Activated CD8-positive, alpha-beta memory T cell treated with anti-CD3 and anti-CD28 coated beads for 1 hour (primary cell): ENCODE measurements at places on chromosomes 2 and 18.

GRCh38 chr2:9693196-9693491 is 62.3 kb upstream of the YWHAQ start:
- no peak for DNase-seq

GRCh38 chr18:63534615-63535014 is 7.6 kb upstream of the SERPINB12 start:
- no peak for DNase-seq

- no peak for DNase-seq
These were observed 25.3 kb downstream of the ODC1 start for GRCh38 chr2:10422732-10423399.

GRCh38 chr18:69845593-69846506 is 101.8 kb downstream of the CD226 start:
- DNase-seq = no peak

- DNase-seq = no peak
These were observed 48.5 kb upstream of the PGAP1 start for GRCh38 chr2:196974970-196975369.

DNA sequence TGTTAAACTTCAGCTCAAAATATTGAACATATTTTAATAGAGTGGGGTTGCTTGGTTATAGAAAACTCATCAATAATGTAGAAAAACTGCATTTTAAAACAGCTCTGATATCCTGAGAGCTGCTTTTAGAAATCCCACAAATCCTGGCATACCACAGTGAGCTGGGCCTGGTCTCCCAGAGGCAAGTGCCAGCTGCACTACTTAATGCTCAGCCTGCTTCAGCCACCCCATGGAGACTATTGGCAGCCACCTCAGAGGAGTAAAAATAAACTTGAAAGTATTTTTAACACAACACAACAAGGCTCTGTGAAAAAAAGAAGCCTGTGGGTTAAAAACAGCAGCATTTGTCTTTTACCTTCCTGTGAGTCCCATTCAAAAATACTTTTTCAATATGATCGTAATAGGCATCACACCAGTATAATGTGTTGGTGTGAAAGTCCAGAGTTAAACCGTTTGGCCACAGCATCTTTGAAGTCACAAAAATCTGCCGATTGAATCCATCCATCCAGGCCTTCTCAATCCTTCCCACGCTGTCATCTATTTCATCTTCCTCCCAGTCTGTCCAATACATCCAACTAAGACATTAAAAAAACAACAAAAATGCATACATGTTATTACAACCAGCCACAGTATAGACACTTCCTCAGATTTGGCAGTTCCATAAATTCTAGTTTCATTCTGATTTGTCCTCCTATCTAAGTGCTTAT is 1115.3 kb downstream of the LRP1B start:
- no peak for DNase-seq

DNA sequence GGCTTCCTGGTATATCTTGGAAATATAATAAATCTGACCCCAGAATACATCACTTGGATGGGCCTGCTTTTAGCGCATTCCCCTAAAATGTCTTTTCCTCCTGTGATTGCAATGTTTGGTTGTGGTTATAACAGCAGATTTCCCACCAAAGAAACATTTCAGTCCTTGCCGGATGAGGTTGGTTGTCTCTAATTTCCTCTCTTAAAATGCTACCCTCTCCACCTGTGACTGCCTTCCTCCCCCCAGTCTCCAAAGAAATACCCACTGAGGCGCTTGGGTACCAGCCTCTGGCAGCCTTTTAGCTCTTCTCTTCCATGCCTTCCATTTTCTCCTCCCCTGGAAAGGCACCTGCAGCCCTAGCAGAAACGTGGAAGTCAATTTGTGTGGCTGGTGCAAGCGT is 102.1 kb upstream of the SIX3 start:
- no peak for DNase-seq

GRCh38 chr2:219864154-219864553 is 236.7 kb downstream of the SLC4A3 start:
- DNase-seq = no peak

DNA sequence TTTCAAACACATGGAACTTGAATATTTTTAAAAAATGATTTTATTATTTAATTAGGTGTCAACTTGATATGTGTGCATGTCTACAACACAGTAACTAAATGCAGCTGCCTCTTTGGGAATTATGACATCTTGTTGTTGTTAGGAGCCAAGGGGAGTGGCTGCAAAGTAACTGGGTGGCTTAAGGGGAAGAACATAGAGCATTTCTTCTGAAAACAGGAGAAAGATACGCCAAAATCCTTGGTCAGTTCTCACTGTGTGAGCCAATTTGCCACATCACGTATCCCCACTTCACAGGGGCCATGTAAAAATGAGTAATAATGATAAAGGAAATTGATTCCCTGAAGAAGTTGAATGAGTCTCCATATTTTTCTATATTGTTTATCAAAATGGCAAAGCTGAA is 309.8 kb upstream of the COL3A1 start:
- DNase-seq = no peak

GRCh38 chr2:441258-442022 is 153.5 kb upstream of the ALKAL2 start:
- no peak for DNase-seq

DNA sequence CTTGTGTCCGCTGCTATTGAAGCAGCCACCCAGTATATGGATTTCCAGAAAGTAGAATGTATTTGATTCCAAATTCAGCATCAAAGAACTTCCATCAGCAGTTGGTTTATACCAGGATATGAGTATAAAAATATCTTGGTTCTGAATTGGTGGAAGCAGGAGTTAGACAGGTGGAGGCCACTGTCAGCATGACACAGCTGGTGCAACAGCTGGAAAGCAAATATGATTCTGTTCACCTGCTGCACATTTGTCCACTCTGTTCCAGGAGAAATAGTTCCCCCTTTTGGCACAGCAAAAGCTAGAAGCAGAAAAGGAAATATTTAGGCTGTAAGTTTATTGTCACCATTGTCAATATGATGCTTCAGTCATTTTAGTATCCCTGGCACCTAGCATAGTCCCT is 41.2 kb downstream of the KIAA2012 start:
- DNase-seq = no peak

GRCh38 chr18:61736133-61736532 is 156.7 kb downstream of the RNF152 start:
- no peak for DNase-seq

DNA sequence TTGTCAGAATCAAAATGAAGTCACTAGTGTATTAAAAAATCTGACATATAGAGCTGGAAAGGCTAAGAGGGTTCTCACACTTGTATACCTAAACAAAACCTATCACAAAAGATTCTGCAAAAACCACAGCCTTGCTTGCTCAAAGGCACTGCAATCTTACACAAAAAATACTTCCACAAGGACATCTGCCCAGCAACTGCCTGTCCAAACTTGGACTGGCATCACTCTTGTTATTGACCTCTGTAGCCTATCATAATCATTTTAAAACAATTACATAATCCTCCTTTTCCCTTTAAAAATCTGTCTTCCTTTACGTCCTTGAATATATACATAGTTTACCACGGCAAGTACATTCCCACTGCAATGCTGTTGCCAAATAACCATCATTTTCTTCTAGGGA is 19.9 kb downstream of the CHMP3 start:
- no peak for DNase-seq

DNA sequence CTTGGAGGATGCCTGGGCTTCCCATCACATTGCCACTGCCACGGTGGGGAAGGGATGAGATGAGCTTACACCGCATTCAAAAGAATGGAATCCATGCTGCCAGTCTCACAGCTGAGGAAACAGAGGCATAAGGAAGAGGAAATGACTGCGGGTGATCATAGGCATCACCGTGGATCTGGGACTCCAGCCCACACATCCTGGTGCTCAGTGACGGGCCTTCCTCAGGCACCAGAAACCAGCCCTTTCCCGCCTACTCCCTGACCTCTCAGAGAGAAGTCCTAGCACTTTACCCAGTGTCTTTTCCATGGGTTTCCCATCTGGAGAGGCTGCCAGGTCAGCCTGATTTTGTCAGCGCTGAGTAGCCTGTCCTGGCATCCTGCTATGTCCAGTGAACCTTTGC is 5.3 kb upstream of the PLB1 start:
- DNase-seq = no peak

GRCh38 chr2:146659976-146660375 is 1184.9 kb upstream of the ACVR2A start:
- no peak for DNase-seq

DNA sequence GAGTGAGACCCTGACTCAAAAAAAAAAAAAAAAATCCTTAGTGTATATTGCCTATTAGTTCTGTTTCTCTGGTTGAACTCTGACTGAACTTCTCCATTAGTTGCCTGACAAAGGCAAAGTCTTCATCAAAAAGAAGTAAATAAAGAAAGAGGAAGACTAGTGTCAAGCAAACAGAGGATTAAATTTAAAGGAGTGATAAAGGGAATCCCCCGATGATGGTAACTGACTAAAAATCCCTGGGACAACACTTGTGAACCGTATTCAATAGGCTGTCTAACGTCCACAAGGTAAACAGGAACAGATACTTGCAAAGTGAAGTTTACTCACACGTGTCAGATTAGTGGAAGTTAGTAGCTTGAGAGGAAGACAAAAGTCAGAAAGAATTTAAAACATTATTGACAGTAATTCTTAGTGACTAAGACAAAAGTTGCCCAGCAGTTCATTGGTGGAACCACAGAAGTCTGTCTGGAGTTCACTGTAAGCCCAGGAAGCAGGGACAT is 26.2 kb upstream of the SPOPL start:
- no peak for DNase-seq

DNA sequence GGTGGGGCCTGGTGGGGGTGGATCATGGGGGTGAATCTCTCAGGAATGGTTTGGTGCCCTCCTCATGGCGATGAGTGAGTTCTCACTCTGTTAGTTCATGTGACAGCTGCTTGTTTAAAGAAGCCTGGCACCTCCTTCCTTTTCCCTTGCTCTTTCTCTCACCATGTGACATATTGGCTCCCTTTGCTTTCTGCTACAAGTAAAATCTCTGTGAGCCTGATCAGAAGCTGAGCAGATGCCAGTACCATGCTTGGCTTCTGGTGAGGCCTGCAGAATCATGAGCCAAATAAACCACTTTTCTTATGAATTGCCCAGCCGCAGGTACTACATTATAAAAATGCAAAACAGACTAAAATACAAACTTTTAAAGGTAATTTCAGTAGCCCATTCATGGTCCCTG is 73.4 kb upstream of the TEX51 start:
- DNase-seq = no peak

GRCh38 chr2:145812165-145812554 is 1292.2 kb upstream of the ZEB2 start:
- no peak for DNase-seq

- no peak for DNase-seq
These were observed 5.8 kb downstream of the FZD7 start for GRCh38 chr2:202039278-202040078.

DNA sequence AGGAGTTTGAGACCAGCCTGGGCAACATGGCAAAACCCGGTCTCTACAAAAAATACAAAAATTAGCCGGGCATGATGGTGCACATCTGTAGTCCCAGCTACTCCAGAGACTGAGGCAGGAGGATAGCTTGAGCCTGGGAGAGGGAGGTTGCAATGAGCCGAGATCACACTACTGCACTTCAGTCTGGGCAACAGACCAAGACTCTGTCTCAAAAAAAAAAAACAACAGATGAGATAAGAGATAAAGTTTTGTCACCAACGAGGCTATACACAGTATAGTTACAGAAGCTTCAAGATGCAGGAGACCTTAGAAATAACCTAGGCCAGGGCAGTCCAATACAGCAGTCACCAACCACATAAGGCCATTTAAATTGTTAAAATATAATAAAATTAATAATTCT is 9.4 kb downstream of the FAM124B start:
- no peak for DNase-seq

- DNase-seq = no peak
These were observed 21.2 kb downstream of the CFAP221 start for GRCh38 chr2:119565481-119565880.

DNA sequence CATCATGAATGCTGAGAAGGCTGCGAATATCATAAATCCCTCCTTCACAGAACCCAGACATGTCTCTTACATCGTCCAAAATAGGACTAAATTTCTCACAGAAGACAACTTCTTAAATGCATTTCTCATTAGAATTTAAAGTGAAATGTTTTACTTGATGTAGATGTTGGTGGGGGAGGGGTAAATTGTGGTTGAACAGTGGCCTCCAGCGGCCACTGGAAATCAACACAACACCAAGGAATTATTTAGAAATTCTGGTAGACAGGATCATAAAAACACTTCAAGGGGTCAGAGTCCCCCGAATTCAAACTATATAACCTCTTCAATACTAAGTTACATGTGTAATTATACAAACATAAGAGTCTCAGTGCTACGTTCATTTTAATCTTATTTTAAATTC is 135.9 kb downstream of the ABCA12 start:
- DNase-seq = no peak

- DNase-seq = no peak
These were observed 70.3 kb downstream of the WDR7 start for GRCh38 chr18:56721491-56721890.

GRCh38 chr18:63216516-63217311 is 102.9 kb downstream of the BCL2 start:
- no peak for DNase-seq

- DNase-seq = no peak
These were observed 108.3 kb downstream of the MGAT5 start for GRCh38 chr2:134362152-134362668.

DNA sequence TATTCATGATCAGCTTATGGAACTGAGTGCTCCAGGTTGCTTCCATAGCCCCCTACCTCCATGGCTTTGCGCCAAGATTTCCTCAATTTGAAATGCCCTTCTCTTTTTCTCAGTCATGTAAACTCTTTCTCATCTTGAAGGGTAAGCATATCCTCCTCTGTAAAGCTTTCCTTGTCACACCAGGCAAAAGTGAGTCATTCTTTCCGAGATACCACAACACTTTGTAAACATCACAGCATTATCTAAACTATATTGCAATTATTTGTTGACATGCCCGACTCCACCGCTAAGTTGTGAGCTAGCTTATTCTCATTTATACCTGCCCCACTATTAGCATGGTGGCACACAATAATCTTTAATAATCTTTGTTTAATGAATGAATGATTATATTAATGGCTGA is 419.5 kb upstream of the CHST9 start:
- DNase-seq = no peak

- DNase-seq = no peak
These were observed 42.4 kb downstream of the ASB18 start for GRCh38 chr2:236221798-236222197.

GRCh38 chr18:61173554-61173953 is 159.7 kb upstream of the CDH20 start:
- DNase-seq = no peak
